ENCODE measurements at places on chromosomes 4 and X.
A peak's percentile ranks its signal among the peaks of the same experiment; 100 is the strongest.

DNA sequence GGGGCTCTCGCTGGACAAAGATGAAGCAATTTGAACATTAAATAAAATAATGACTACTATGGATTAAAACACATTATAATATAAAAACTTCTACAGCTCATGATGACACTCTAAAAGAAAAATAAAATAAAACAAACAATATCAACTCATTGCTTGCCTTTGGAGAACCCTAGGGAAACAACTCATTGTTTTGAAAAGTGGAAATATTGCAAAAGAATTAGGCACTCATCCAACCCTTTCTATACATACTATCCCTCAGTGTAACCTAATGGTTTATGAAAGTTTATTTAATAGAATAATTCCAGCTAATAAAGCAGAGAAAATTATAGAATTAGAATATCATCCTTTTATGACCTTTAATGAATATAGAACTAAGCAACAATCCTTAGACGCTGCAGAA is 718 bp downstream of the RAB40A start:
- no peak for DNase-seq

DNA sequence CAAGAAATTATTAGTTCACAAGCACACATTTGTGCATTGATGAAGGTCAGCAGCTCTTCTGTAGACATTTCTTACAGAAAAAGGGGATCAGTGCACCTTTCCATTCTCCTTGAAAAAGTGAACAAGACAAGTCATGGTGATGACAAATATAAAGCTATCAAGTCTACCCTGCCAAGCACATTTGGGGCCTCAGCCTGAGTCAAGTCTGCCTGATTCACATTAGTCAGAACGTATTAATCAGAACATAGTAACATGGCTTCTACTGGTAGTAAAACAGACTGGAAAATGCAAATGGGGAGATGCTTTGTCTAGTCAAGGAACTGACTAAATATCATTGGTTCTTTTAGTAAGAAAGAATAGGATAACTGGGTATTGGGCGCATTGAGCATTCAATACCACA is 2305.1 kb downstream of the PCDH7 start:
- DNase-seq: no peak

DNA sequence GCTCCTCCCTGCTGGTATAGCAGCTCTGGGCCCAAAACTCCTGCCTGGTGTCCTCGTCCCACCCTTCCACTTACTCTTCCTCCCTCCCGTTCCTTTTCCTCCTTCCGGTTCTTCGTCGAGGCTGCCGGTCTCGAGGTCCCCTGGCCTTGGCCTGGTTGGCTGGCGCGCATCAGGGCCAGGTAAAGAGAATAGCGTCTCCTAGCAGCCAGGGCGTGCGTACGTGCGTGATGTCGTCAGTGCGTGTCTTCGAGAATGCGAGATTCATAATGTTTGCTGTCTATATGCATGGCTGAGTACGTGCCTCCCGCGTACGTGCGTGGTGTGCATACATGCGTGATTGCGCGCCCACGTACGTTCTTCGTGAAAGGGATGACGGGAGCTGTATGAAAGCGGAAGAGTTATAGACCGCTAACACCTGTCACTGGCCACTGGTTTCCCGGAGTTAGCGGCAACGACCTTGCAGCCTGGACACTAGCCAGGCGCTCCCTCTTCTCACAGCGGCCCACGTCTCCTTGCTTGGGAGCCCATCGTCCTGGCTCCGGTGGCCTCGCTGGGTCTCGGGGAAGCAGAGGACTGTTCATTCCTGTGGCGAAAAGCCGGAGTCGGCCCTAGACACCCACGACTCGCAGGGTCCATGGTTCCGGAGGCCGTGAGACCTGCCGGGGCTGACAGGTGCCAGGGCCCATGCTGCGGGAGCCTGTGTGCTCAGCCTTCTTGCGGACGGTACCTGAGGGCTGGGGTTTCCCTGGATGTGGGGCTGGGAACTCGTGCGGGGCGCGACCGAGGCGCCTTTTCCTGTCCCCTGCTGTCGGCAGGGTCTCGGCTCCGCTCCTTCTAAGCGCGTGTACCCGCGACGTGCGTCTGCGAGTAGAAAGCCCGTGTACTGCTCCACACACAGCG is at the start of gene EOLA1:
Gene EOLA1, plus strand, starts transcription at position 392 of the 900 bp plus-strand sequence. CDS start 4,619 bp downstream, outside the sequence.
- peak; percentile 81 for DNase-seq

DNA sequence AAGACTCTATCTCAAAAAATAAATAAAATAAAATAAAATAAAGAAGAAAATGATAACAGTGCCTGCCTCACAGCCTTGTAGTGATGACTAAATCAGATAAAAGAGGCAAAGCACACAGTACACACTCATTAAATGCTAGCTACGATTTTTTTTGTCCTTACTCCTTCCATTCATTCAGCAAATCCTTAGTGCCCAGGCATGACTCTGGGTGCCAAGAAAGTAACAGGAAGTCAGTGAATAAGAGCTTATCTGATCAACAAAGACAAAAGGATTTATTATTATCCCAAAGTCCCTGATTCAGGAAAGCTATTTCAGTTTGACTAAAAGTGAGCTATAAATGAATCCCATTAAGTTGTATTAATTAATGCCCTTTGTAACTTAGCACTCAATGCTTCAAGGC is 92.7 kb downstream of the SH3KBP1 start:
- DNase-seq: no peak
